ENCODE measurements at places on chromosomes 1 and 21.

- no peak for DNase-seq
Measured at GRCh38 chr1:46011121-46011695, 121.2 kb downstream of the PIK3R3 start.

DNA sequence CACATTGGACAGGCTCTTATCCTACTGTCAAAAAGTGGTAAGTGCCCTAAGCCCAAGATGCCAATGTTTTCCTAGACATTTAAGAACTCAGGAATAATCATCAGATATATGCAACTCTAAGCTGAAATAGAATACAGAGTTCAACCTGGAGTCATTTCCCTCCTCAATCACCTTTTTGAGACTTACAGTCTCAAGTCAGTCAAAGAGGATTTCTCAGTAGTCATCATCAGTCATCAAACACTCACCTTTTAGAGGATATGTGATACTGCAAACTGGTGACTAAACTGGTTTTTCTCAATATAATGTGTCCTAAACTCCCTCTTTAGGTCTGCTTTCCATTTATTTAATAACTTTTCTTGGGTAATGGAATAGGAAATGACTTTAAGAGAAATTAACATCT lies 145.3 kb upstream of the ADAMTS5 start:
- no peak for DNase-seq

- DNase-seq = no peak
Measured at GRCh38 chr1:36542024-36542961, 59.6 kb upstream of the CSF3R start.

GRCh38 chr1:43704838-43705237 lies 2.5 kb upstream of the ST3GAL3 start:
- no peak for DNase-seq

DNA sequence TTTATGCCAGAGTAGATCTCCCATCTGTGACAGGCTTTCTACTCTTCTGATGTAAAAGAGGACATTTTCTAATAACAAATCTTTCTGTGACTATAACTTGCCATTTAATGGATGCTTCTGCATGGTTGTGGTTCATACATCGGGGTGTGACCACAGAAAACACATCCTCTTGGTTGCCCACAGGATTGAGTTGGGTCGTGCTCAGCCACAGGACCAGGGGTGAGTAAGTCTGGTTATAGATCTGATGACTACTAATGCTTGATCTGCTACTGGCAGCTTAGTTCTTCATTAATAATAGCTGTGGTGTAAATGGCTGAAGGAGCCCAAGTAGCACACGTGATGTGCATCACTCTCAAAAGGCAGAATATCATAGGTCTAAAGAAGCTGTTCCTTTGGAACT lies 328.2 kb downstream of the RWDD3 start:
- no peak for DNase-seq

GRCh38 chr1:98323388-98323787 lies 338.1 kb upstream of the SNX7 start:
- DNase-seq = no peak

- no peak for DNase-seq
Measured at GRCh38 chr1:229986737-229987337, 80.2 kb upstream of the GALNT2 start.

DNA sequence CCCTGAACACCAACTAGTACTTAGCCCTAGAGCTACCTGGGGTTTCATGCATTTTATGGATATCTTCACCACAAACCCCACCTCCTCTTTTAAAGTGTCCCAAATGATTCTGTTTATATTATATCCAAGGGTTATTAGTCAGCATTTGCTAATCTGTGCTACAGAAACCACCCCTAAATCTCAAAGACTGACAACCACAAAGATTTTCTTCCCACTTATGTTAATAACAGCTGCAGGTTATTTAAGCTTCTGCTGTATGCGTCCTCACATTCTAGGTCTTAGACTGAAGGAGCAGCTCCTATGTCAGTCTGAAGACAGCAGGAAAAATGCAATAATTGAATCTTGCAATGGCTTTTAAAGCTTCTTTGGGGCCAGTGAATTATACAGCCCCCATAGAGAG lies 11.2 kb upstream of the PHC2 start:
- DNase-seq = no peak

GRCh38 chr1:208031316-208031931 lies 120.5 kb upstream of the CD34 start:
- DNase-seq = no peak

GRCh38 chr1:10691740-10692125 lies 104.7 kb downstream of the CASZ1 start:
- no peak for DNase-seq

DNA sequence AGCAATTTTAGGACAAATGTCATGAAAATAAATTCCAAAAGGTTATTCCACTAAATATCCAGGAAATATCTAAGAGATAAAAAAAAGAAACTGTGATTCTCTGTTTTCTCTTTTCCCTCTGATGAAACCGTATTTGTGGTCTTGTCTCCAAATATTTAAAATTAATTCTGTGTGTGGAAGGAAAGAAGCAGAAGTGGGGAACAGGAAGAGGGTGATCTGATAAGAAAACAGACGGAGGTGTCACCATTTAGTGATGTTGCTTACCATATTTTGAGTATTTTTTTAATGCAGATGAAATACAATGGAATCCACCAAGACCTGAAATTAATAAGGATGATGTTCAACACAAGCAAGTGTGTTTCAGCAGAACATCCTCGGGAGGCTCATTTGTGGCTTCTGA lies 29.6 kb downstream of the CLCA1 start:
- DNase-seq = no peak

GRCh38 chr1:92748138-92748537 lies 36.8 kb downstream of the EVI5 start:
- DNase-seq = no peak

DNA sequence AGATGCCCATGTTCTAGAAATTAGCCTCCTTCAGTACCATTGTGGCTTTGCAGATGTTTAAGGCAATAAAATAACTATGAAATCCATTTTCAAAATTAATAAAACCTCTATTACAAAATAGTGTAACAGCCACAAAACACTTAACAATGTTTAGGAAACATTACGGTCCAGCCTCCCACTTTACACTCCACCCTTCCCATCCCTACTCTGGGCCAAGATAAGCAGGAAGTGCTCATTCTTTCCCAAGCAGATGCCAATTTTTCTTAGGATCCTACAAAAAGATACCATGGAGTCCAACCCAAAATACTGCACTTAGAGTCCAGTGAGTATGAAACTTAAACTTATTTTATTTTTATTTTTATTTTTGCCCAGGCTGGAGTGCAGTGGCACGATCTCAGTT lies 150.8 kb downstream of the NR5A2 start:
- DNase-seq = no peak

DNA sequence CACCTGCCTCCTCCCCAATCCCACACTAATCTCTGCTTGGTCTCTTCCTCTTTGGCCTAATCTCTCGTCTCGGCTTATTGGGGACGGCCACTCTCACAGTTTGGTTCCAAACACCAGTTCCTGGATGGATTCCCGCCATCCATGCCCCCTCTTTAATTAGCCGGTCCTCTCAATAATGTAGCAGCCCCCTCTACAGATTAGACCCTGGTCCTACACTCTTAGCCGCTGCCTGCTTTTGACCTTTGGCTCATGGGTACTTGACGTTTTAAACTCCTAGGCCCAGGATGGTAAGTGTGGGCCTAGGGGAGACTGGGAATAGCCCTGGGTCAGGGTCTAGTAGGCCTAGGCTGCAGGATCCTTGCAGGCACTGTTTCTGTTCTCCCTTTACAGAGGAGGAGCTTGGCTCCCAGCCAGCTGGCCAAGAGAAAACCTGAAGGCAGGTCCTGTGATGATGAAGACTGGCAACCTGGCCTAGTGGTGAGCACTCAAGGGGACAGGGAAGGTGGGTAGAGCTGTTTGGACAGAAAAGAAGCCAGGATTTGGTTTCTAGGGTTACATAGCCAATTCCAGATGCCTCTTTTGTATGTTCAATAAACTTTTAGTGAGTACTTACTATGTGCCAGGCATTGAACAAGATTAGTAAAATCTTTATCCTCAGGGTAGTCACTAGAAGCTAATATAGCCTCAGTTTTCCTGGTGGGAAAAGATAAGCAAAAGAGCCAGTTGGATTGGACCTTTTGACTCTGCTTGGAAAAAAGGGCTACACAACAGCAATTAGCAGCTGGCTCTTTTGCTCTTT lies 758 bp downstream of the RAD54L start:
- peak; percentile 10 for DNase-seq

GRCh38 chr1:93707956-93708355 lies 26.3 kb upstream of the BCAR3 start:
- DNase-seq = no peak

Measured in CD4-positive, alpha-beta T cell treated with Interleukin-10 for 1 hour (primary cell).